Psoas muscle (tissue), 8 donors: ENCODE measurements at places on chromosomes 7 and 10.

DNA sequence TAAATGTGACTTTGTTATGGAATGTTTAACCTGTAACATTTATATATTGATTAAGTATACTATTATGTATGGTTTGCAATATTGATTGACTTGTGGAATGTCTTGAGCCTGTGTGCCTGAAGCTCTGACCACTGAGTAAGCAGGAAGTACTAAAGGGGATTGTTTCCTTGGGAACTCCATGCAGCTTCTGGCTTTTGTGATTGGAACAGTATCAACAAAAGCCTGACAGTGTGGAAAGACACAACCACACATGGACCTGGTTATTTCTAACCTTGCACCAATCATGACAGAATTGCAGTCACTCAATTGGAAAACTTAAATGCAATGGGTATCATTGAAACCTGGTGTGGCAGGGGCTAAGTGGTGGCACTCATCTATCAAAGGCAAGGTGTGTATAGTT is 45.5 kb upstream of the PIK3CG start:
- DNase-seq: no peak

DNA sequence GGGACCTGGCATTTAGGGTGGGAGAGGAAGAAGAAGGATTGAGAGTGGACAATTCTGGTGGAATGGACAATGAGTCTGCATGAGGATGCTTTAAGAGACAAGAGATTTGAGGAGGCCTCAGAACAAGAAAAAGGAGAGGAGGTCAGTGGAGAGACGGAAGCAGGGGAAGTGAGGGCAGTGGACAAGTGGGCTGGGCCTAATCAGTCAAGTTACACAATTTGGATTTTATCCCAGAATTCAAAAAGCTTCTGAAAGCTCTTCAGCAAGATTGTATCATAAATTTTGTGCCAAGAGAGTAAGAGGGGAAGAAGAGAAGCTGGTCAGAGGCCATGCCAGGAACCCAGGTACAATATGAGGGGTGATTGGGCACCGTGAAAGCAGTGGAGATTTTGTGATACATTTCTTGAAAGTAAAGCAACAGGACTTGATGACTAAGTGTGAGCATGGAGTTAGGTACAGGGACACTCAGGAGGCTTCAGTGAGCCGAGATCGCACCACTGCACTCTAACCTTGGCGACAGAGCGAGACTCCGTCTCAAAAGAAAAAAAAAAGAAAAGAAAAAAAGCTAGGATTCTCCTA is 19.3 kb upstream of the TSPAN13 start:
- no peak for DNase-seq

DNA sequence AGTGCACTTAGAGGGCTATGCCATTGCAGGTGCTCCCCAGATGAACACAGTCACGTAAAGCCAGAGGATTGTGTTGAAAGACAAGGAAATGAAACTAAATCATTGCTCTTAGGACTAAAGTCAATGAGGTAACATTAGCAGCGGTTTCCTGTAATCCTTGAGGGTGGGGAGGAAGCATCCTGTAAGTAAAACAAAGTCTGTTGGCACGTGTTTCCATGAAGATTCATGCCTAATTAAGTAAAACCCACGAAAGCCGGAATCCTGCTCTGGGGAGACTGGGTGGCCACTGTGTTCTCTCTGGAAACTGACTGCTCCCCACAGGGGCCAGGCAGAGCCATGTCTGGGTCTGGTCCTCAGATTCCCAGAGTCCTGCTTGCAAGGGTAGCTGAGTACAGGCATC is 18.3 kb downstream of the STEAP1B start:
- no peak for DNase-seq

DNA sequence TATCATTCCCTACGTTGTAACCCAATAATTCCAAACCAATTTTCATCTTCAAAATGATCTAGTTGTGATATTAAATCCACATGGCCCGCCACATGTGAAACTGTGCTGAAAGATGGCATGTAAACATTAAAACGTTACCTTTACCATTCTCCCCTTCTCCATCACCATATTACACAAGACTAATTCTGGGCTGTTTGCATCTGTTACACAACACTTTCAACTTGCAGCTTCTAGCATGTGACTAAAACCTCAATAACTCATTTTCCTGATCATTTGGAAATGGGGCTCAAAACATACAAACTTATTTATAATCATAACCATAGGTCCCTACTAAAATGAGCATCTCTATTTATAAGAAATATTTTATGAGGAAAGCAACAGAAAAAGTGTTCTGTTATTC is 4.7 kb downstream of the MTERF1 start:
- no peak for DNase-seq

DNA sequence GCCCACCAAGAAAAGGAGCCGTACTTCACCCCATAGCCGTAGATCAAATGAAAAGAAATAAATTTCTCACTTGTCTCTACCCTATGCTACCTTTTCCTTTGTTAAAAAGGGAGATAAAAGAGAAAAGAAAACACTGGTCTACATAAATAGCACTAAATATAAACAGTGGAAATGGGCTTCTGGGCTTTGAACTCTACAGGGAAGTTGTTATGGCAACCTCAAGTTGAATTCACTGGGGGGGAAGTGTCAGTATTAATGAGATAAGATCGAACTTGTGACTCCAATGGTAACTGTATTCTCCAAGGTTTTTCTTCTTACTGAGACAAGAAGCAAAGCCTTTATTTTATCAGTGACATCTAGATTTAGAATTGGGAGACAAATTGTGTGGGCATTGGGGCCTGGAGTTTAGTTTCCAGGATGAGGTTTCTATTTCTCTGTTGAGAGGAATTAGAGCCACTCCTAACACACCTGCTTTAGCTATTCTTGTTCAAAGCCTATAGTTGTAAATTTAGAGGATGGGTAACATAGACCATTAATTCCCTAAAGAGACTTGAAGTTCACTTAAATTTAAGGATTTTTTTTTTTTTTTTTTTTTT is 604.3 kb upstream of the GALNT17 start:
- no peak for DNase-seq
